ENCODE measurements at places on chromosomes 5 and 9.

- DNase-seq, result no peak
These were observed 48.7 kb upstream of the CEMIP2 start for GRCh38 chr9:71816916-71817451.

DNA sequence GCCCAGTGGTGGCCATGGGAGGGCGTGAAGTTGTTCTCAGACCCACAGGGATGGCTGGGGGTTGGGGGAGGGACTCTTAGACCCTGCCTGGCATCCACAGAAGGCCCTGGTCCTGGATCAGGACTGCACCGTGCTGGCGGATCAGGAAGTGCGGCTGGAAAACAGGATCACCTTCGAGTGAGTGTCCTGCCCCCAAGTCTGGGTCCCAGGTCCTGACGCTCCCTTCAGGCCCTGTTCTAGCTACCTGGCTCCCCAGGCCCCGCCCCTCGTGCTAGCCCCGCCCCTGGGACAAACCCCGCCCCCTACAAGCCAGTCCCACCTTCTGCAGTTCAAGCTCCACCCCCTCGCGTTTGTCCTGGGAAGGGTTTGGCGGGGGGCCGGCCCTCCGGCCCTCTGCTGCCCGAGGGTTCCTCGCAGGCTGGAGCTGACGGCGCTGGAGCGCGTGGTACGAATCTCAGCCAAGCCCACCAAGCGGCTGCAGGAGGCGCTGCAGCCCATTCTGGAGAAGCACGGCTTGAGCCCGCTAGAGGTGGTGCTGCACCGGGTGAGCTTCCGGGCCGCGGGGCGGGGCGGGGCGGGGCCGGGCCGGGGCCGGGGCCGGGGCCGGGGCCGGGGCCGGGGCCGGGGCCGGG is 12.9 kb downstream of the RGS14 start:
- DNase-seq, result peak; percentile 83

DNA sequence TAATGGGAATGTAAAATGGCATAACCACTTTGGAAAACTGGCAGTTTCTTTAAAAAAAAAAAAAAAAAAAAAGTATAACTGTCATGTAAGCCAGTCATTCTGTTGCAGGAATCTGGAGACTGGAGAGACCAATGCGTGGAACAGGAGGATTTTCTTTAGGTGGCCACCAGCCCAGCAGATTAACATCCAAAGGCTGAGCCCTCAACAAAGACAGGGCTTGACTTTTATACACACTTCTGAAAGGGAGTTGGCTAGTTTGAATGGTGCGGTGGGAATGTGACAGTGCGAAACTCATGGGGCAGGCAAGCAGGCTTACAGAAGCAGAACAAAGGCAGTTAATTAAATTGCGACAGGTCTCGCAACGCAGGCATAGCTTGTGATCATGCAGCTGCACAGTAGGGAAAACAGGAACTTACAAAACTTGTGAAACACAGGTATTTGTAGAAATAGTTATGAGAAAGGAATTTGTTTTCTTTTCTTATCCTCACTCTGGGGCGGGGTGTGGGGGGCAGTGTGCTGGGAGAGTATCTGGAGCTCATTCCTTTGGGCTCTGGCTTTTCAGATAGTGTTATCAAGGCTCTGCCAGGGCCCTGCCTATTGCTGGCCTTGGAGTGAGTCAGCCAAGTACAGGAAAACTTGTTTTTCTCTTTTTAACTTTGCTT is 12.0 kb downstream of the UIMC1 start:
- peak; percentile 35 for DNase-seq

GRCh38 chr9:83655433-83655832 is 32.5 kb downstream of the IDNK start:
- DNase-seq, result no peak

DNA sequence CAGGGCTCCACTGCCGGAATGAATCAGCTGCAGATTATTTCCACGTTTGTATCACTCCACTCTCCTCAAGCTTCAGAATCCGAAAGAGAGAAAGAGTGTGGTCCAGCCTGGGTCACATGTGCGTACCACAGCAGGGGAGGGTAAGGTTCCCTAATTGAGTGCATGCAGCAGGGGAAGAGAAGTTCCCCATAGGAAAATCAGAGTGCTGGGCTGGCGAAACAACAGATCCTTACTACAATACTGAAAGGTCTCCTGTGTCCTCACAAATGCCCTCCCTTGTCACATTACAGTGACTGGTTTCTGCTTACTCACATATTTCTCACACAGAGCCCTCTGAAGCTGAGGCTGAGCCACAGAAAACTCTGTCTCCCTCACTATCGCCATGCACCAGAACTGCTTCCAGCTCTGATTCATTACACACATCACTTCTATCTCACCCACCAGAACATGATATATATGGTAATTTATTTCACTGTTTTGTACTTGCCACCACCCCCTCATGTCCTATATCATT is 532.2 kb upstream of the TUSC1 start:
- peak; percentile 51 for DNase-seq

DNA sequence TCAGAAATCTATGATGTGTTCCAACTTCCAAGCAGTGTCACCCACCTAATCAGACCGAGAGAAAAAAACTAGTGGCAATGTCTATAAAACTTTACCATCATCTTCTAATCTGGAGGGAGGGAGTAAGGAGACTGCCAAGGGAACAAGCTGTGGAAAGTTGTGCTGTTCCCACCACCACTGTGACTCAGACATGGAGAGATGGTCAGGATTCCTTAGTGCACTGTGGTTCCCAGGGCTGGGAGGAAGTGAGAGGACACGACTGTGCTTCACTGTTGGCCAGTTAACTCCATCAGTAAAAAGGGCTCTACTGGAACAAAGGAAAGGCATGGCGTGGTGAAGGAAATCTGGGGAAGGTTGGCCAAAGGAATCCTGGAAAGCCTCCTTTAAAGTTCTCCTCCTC is 18.8 kb downstream of the TICAM2 start:
- peak; percentile 99 for DNase-seq

- no peak for DNase-seq
These were observed 930 bp downstream of the SARDH start for GRCh38 chr9:133737071-133737773.

- no peak for DNase-seq
These were observed 71.4 kb downstream of the PPIC start for GRCh38 chr5:122965111-122965510.

GRCh38 chr9:95206143-95206542 is 111.4 kb downstream of the FANCC start:
- DNase-seq, result peak; percentile 55

DNA sequence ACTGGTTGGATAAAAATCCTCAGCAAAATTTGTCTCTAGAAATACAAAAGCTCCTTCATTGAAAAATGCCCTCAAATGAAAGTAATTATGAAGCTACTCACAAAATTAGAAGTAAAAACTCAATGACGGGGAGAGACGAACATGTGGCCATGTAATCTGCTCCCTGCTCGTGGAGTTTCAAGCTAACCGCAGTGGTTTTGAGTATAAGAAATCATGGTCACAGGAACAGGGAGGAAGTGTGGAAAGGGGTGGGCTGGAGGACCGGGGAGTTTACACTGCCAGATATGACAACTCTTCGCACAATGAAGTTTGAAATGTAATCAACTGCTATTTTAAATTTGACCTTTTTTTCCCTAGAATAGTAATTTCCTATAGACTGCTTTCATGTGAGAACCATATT is 765.4 kb upstream of the DMAC1 start:
- DNase-seq, result no peak

DNA sequence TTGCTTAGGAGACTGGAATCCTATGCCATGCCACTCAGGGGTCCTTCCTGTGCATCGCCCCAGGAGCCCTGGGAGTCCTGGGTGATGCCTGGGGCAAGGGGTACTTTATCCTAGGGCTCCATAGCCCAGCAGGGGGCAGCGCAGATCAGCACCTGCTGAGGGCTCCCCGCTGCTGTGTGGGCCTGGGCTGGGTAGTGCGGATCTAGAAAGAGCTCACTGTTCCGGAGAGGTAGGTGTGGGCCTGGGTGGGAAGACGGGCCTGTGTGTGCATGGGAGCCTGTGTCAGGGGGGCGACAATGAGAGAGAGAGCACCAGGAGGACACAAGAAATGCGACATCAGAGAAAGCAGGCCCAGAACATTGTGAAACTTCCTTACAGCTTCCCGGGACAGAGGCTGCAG is 11.4 kb upstream of the DAB2IP start:
- DNase-seq, result no peak

DNA sequence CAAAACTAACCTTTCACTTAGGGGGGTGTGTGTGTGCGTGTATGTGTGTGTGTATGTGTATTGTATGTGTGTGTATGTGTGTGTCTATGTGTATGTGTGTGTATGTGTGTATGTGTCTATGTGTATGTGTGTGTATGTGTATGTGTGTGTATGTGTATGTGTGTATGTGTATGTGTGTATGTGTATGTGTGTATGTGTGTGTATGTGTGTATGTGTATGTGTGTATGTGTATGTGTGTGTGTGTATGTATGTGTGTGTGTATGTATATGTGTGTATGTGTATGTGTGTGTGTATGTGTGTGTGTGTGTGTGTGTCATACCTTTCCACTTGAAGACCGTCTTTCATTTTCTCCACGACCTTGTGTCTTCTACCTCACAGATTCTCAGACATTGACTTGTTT is 20.8 kb upstream of the FLT4 start:
- no peak for DNase-seq

- peak; percentile 20 for DNase-seq
These were observed 556 bp downstream of the MTREX start for GRCh38 chr5:55308254-55308836.

GRCh38 chr5:394671-395155 is 48.3 kb upstream of the EXOC3 start:
- DNase-seq, result no peak

GRCh38 chr9:84846906-84847305 is 177.4 kb downstream of the NTRK2 start:
- DNase-seq, result no peak

- DNase-seq, result peak; percentile 18
These were observed 60.3 kb downstream of the CDKN2A start for GRCh38 chr9:21933865-21934264.

DNA sequence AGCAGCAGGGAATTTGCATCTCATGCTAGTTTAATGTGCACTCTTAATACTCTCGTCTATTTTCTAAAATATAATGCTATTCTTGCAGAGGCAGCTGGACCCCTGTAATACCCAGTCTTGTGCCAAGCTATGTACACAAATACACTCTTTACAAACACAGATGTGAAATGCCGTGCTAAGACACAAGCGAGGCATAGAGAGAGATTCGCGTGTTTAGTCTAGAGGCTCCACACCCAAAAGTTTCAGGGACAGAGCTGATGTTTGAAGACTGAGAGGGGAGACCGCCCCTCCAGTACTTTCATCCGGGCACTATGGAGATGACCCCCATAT is 1.2 kb downstream of the DPYSL3 start:
- DNase-seq, result no peak

- DNase-seq, result no peak
These were observed 40.4 kb downstream of the LPAR1 start for GRCh38 chr9:110997847-110998246.

DNA sequence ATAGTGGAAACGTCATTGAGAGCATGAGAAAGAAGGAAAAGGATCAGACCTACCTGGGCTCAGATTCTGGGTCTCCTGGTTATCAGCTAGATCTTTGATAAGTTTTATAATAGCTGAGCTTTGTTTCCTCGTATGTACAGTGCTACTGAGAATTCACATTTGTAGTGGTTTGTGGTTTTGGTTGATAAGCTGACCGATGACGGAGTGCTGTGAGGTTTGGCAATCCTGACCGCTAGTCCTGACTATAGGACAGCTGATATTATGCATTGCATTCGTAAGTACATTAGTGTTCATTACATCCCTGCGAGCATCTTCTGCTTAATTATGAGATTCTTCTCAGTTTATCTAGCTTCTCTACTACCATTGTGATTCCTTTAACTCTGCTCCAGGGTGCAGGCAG is 190.7 kb upstream of the SLC27A6 start:
- no peak for DNase-seq

- no peak for DNase-seq
These were observed 153.1 kb downstream of the DROSHA start for GRCh38 chr5:31378838-31379237.

DNA sequence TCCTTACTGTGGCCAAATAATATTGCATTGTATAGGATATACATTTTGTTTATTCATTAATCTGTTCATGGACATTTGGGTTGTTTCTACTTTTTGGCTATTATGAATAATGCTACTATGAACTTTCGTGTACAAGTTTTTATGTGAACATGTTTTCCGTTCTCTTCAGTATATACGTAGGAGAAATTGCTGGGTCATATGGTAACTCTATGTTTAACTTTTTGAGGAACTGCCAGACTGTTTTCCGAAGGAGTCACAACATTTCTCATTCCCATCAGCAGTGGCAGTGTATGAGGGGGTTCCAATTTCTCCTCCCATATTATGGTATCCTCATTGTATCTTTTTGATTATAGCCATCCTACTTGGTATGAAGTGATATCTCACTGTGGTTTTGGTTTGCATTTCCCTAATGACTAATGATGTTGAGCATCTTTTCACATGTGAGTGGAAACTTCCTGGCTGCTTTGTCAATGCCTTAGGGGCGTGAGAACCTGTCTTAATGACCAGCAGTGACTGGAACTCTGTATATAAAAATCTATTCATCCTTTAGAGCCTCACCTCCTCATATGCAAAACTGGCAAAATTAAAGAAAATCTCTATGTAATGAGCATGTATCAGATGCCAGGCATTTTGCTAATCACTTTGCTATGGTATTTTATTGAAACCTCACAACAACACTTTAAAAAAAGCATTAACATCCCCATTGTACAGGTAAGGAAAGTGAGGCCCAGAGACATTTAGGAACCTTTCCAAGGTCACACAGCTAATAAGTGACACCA is 47.8 kb upstream of the TGFBR1 start:
- DNase-seq, result peak; percentile 90

DNA sequence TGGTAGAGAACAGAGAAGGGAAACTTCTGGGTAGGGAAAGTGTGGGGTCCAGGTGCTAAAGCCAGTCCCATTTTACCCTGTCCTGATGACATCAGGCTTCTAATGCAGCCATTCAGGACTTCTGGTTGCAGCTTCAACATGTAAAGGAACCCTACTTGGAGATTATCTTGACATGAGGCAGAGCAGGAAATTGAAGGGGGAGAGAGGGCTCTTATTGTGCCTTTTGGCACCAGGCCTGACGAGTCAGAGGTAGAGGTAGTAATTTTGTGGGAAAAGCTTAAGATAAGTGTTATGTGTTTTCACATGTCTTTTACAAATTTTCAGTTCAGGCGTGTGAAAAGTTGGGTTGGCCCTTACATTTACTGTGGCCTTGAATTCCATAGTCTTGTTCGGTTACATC is 102.4 kb upstream of the APC start:
- DNase-seq, result peak; percentile 8

GRCh38 chr5:144378681-144379080 is 208.0 kb downstream of the KCTD16 start:
- DNase-seq, result no peak

GRCh38 chr5:53170746-53171349 is 61.3 kb upstream of the MOCS2 start:
- peak; percentile 46 for DNase-seq

Measured in fibroblast of skin of back (primary cell).